Islet precursor cell (in vitro differentiated cells): ENCODE measurements at places on chromosomes 11 and 22.

DNA sequence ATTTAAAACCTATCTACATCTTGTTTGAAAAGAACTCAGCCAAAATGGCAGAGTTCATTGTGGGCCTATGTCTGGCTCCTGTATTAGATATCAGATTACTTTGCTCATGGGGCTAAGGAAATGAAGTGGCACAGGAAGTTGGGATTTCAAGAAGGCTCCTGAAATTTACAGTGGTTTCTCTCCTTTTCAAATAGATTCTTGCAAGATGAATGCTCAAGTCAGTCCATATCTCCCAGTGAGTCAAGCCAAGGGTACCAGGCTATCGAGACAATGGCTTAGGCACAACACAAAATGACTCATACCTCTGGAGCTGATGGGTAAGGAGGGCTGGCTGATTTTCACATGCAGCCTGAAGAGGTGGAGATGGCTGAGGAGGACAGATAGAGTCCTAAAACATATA, 24.1 kb upstream of the APOA1 start:
- no peak for DNase-seq

GRCh38 chr11:128294671-128295050, 292.7 kb downstream of the ETS1 start:
- DNase-seq, result no peak

- DNase-seq, result no peak
Observed at GRCh38 chr11:30206249-30206996, 24.4 kb upstream of the FSHB start.

DNA sequence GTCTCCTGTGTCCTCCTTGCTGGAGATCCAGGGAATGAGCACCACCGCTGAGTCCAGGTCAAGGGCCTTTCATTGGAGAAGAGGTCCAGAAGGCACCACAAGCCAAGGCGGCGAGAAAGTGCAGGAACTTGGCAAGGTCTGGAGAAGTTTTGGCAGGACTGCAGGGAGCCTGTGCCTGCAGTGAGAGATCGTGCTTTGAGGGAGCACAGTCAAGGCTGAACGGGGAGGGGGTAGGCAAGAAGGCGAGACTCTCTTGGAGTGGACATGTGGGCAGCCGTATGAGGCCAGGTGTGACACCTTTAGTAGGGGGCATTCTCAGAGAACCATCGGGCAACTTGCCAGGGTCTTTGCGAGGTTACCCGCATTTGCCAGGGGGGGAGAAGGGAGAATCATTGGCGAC, 30.5 kb downstream of the LRRC10B start:
- no peak for DNase-seq

DNA sequence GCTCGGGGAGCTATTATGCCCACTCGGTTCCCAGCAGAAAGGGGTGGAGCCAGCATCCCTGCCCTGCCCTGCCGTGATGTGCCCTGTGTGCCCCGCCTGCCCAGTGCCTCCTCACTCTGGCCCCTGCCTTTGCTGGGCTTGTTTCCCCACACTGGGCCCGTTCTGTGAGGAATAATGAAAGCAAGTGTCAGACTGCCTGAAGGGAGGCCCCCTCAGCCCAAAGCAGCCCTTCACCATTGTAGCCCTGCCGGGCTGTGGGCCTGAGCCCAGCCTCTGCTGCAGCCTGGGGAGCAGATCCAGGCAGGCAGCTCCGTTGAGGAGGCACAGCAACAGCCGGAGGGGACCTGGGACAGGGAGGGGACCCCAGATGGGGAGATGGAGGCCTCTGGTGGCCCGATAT, 20.2 kb upstream of the NEFH start:
- no peak for DNase-seq

GRCh38 chr11:96199563-96200025, 143.4 kb downstream of the MAML2 start:
- no peak for DNase-seq

- DNase-seq, result peak; percentile 85
Observed at GRCh38 chr22:32005453-32005852, 37.6 kb upstream of the SLC5A1 start.

DNA sequence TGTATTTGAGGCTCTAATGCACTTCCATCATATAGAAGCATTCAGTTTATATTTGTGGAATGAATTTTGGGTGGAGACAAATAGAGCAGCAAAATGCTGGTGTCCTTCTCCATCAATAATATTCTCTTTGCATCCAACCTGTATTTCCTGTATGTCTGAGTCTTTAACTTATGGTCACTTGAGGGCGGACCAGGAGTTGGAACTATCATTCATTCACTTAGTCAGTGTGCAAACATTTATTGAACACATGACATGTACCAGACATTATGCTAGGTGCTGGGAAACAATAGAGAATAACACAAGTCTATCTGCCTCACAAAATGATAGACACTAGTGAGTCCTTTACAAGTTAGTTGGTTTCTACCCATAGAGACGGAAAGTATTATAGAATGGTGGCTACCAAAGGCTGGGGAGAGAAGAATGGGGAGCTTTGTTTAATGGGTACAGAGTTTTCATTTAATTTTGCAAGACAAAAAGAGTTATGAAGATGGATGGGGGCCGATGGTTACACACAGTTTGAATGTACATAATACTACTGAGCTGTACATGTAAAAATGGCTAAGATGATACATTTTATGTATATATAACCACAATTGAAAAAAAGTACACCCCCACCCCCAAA, 4.6 kb upstream of the TMEM123 start:
- no peak for DNase-seq

DNA sequence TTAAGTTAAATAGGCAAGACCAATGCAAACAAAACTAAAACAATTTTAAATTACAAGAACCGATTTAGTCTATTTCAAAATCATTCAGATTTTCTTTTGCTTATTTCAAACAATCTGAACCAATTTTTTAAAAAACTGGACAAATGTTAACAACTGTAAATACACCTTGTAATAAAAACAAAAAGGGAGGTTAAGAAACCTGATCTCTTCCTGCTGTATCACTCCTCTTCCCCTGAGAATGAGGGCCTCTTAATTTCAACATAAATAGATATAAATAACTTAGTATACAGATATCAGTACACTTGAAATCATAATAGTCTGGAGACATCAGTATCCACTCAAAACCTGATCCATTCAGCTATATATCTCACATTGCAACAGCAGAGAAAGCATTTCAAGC, 346.6 kb downstream of the TTC28 start:
- DNase-seq, result no peak

- DNase-seq, result no peak
Observed at GRCh38 chr11:79648766-79649520, 208.1 kb upstream of the TENM4 start.

DNA sequence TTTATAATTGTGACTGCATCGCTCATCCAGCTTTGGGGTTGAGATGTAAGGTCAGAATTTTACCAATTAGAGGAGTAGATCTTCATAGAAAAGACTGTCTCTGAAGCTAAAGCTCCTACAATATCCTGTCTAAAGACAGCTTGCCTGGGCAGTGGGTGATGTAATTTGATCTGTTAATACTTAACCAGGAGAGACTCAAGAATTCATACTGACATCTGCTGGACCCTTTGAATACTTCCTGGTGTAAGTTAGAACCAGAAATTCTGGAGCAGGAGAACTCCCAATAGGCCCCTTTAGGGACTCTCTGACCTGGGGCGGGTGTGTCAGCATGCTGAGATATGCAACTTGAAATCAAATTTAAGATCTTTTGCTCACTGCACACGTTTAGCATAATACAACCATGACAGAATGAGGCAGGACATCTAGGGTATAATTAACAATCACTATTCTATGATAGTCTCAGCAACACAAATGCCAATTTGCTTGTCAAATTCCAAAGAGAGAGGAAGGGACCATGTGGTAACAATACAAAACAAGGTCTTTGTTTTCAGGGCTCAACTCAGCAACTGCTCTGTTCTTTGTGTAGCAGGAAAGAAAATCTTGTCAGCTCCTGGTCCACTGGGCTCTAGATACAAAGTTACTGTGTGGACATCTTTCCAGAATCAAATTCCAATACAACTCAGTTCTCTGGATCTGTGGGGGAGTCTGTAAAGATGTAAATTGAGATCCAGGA, 143.9 kb downstream of the INSC start:
- no peak for DNase-seq

- no peak for DNase-seq
Observed at GRCh38 chr11:72609045-72609444, 65.2 kb downstream of the PDE2A start.

- DNase-seq, result no peak
Observed at GRCh38 chr11:115222863-115223530, 281.2 kb downstream of the CADM1 start.

DNA sequence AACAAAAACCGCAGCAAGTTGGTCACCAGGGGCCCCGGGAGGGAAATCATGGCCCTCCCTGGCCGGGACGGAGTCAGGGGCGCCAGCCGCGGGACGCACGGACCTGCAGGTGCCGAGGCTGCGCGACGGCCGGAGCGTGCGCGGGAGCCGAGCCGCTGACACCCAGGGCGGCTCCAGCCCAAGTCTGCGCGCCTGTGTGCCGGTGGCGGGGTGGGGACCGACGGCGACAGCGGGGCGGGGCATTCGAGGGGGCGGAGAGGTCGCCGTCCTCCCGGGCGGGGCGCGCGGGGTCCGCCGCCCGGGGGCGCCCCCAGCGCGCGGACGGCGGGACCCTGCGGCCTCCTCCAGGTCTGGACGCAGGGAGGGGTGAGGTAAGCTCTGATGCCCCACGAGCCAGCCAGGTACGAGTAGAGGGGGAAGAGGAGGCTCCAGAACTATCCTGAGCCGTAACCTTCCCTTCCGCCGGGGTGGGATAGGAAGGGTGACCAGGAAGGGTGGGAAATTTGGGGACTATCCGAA, at the start of gene ESAM:
Gene ESAM (minus strand): TSS at position 186 of the 519 bp plus-strand sequence. CDS start 136 bp downstream, at position 50.
- DNase-seq, result peak; percentile 71

DNA sequence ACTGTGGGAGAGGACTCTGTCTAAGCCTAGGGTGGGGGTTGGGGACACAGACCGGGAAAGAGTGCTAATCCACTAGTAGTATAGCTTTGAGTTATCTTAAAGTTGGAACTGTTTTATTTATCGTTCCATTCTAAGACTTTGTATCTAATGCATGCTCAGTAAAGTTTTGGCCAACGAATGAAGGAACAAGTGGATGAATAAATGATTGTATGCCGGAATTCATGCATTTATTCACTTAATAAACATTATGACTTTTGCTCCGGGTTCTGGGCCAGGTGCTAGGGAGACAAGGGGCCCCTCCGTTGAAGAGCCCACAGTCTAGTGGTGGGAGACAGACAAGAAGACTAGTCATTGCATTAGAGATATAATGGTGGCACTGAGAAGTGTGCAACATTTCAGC, 645 bp downstream of the RNF121 start:
- DNase-seq, result no peak
